ENCODE measurements at places on chromosomes 11 and 22.

- DNase-seq: no peak
Measured at GRCh38 chr11:76885390-76886097, 24.8 kb downstream of the ACER3 start.

DNA sequence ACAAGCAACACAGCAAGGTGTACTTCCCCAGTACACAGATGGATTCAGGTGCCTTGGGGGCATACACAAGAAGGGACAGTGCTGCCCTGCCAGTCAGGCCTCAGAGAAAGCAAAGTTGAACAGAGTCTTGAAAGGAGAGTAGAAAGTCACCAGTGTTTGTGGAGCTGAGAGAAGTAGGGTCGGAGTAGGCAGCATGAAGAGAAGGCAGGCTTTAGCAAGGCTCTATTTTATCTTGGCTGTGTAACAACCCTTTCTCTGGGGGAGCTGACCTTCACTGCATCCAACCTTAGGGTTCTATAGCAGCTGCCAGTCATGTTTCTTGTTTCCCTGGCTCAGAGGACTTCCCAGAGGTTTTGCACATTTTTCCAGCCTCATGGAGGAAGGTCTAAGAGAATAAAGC, 77.4 kb upstream of the BLID start:
- no peak for DNase-seq

DNA sequence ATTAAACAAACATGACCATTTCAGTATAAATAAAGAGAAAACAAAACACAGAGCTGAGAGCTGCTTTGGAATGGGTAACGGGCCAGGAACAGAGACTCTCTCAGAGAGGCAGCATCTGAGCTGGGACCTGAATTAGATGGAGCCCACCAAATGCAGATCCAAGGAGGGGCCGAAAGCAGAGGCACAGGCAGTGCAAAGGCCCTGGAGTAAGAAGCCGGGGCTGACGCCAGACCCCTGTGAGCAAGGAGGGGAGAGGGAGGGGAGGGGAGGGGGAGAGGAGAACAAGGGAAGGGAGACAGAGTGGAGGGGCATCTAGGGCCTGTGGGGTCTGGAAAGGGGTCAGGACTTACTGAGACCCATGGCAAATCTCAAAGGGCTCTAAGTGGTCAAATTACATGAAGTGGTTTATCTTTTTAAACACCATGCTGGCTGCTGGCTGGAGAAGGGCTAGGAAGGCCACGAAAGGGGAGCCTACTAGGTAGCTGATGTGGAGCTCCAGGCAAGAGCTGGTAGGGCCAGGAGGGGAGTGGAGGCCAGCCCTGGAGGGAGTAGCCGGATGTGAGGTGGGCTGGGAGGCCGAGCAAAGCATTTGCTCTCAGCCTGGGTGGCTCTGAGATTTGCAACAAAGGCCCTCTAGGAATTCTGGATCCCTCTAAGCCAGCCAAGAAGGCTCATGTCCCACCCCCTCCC, 3.2 kb downstream of the OSBPL5 start:
- DNase-seq: no peak

- DNase-seq: no peak
Measured at GRCh38 chr11:57338142-57338541, at the start of gene P2RX3. TSS of gene P2RX3 (plus strand) at chr11:57338352. CDS start at chr11:57338551, 199 bp downstream.
